ENCODE measurements at places on chromosomes 13 and 19.

GRCh38 chr19:53177986-53178385 is 15.2 kb downstream of the ZNF665 start:
- H3K27ac ChIP-seq = no peak overlapping the region
- no peaks in the 10 kb centered on the region for H3K4me1 ChIP-seq
- H3K36me3 ChIP-seq = peaks cover 19% of the 10 kb centered on the region
- no peak for DNase-seq

DNA sequence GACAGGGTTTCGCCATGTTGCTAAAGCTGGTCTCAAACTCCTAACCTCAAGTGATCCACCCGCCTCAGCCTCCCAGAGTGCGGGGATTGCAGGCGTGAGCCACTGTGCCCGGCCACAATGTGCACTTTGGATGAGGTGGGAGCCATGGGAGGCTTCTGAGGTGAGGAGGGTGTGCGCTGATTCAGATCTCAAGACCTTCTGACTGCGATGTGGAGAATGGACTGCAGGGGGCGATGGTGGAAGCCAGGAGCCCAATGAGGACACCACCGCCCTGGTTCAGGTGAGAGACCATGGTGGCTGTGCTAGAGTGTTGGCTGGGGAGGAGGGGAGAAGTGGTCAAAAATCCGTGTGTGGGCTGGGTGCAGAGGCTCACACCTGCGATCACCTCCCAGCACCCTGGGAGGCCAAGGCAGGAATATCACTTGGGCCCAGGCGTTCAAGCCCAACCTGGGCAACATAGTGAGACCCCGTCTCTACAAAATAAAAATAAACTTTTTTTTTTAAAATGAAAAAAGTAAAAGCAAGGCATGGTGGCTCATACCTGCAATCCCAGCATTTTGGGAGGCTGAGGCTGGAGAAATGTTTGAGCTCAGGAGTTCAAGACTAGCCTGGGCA is 5.6 kb downstream of the INAFM1 start:
- H3K4me3 ChIP-seq = no peak overlapping the region
- H3K27me3 ChIP-seq = no peaks in the 10 kb centered on the region
- H3K36me3 ChIP-seq = peaks cover 20% of the 10 kb centered on the region
- DNase-seq = no peak
- no peak overlapping the region for H3K27ac ChIP-seq
- H3K4me1 ChIP-seq = peaks cover 22% of the 10 kb centered on the region

- no peak overlapping the region for H3K4me3 ChIP-seq
- no peak overlapping the region for H3K27ac ChIP-seq
These were observed 15.2 kb downstream of the COL5A3 start for GRCh38 chr19:9995084-9995483.

DNA sequence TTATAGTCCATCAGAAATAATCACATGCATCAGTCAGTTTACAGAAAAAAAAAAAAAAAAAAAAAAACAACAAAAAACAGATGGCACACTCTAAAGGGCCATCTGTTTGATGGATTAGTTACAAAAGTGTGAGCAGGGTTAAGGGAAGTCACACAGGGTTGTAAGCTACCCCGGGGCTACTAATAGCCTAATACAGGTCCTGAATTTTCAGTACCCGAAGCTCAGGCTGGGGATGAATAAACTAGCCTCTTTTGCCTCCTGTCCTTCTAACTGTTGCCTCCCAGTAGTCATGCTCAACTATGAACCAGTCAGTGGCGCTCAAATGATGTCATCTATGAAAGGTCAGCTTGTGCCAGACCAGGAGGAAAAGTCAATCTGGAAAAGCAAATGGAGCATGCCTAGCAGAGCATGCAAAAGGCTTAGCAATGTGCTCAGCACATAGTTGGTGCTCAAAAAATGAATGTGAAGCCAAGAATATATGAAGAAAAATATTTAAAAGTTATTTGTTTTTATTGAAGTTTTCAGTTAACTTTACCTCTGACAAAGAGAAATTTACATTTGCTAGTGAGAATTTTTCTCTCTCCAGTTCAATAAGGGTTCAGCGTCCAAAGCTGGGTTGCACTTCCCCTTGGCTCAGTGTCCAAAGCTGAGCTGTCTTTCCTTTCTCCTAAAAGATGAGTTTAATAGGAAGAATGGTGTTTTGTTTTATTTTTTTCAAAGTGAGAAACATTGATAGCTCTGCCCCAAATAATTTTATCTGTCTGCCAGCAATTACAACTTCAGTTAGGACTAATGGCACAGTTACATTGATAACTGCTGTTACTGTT is 30.8 kb upstream of the LRCH1 start:
- no peaks in the 10 kb centered on the region for H3K36me3 ChIP-seq
- no peak overlapping the region for H3K27ac ChIP-seq
- DNase-seq = no peak
- H3K27me3 ChIP-seq = peaks cover 20% of the 10 kb centered on the region
- no peak overlapping the region for H3K4me3 ChIP-seq

- H3K36me3 ChIP-seq = no peaks in the 10 kb centered on the region
- H3K4me3 ChIP-seq = peak overlapping the region; percentile 96
- peaks cover 57% of the 10 kb centered on the region for H3K4me1 ChIP-seq
- no peak overlapping the region for H3K27ac ChIP-seq
- no peak for DNase-seq
- H3K27me3 ChIP-seq = peaks cover 3% of the 10 kb centered on the region
These were observed 3.0 kb downstream of the KLF12 start for GRCh38 chr13:74131227-74131626.

- peak; percentile 43 for DNase-seq
- no peak within 1 kb of the TSS for H3K27ac ChIP-seq
- H3K27me3 ChIP-seq = peaks cover 7% of the 10 kb centered on the region
- H3K4me3 ChIP-seq = peak within 1 kb of the TSS; percentile 88
- H3K36me3 ChIP-seq = no peaks in the 10 kb centered on the region
- peaks cover 31% of the 10 kb centered on the region for H3K4me1 ChIP-seq
These were observed at the start of gene KCTD12 for GRCh38 chr13:76886292-76887075. KCTD12 (minus strand) TSS chr13:76886405; CDS start chr13:76886148, 257 bp downstream.

- no peak for DNase-seq
- H3K36me3 ChIP-seq = no peaks in the 10 kb centered on the region
- peaks cover 5% of the 10 kb centered on the region for H3K27me3 ChIP-seq
- peaks cover 7% of the 10 kb centered on the region for H3K4me1 ChIP-seq
- no peak overlapping the region for H3K4me3 ChIP-seq
- H3K27ac ChIP-seq = no peak overlapping the region
These were observed 7.5 kb downstream of the ARL11 start for GRCh38 chr13:49635599-49636433.

GRCh38 chr13:110233181-110233950 is 73.6 kb downstream of the COL4A1 start:
- peak overlapping the region; percentile 79 for H3K4me3 ChIP-seq
- DNase-seq = peak; percentile 77
- H3K36me3 ChIP-seq = peaks cover 5% of the 10 kb centered on the region
- H3K27me3 ChIP-seq = peaks cover 4% of the 10 kb centered on the region

GRCh38 chr13:39682788-39683187 is 27.3 kb downstream of the COG6 start:
- H3K27ac ChIP-seq = no peak overlapping the region
- H3K36me3 ChIP-seq = peaks cover 11% of the 10 kb centered on the region
- peaks cover 2% of the 10 kb centered on the region for H3K27me3 ChIP-seq
- no peak overlapping the region for H3K4me3 ChIP-seq
- H3K4me1 ChIP-seq = 0 out of 2 replicates have a peak, but pooled peaks cover under 1% of the 10 kb centered on the region
- no peak for DNase-seq

DNA sequence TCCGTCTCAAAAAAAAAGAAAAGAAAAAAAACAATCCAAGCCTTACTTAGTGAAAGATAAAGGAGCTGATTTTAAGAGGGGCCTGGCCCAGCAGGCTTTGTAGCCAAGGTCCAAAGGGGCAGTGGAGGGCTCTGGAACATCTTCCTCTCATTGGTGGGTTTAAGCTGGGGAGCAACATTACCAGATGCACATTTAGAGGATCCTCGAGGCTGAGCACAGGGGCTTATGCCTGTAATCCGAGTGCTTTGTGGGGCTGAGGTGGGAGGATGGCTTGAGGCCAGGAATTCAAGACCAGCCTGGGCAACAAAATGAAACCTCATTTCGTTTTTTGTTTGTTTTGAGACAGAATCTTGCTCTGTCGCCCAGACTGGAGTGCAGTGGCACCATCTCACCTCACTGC is 8.0 kb upstream of the TMEM160 start:
- H3K4me3 ChIP-seq = no peak overlapping the region
- no peak overlapping the region for H3K27ac ChIP-seq
- no peaks in the 10 kb centered on the region for H3K36me3 ChIP-seq
- 0 out of 2 replicates have a peak, but pooled peaks cover 3% of the 10 kb centered on the region for H3K27me3 ChIP-seq
- peaks cover 9% of the 10 kb centered on the region for H3K4me1 ChIP-seq
- DNase-seq = no peak

- H3K27me3 ChIP-seq = no peaks in the 10 kb centered on the region
- H3K36me3 ChIP-seq = no peaks in the 10 kb centered on the region
- H3K4me1 ChIP-seq = no peaks in the 10 kb centered on the region
- no peak for DNase-seq
- no peak overlapping the region for H3K27ac ChIP-seq
These were observed 62.8 kb downstream of the PEPD start for GRCh38 chr19:33458807-33459206.

DNA sequence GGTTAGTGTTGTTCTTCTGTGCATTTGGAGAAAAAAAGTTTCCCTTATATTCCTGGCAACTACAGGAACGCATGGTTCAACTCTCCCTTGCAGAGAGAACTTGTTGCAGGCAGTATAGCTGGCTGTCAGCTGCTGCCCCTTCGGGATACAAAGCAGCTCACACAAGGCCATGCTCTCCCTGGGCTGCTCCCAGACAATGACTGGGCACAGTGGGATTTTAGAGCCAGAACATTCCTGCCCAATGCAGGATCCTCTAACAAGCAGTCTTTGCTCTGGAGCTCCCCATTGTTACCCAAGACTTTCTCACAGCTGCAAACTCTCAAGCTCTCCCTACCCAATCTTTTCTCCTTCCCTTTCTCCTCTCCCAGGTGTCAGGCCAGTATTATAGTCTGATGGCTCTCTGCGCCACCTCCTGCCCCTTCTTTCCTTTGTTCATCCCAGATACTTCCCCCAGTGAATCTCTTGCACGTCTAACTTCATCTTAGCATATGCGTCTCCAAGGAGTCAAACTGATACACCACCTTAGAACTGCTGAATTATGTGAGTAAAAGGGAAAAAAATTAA is 27.5 kb upstream of the SERPINE3 start:
- H3K4me1 ChIP-seq = peaks cover 11% of the 10 kb centered on the region
- H3K27me3 ChIP-seq = peaks cover 7% of the 10 kb centered on the region
- no peak overlapping the region for H3K4me3 ChIP-seq

Measured in HFFc6 (cell line).